ENCODE measurements at places on chromosomes 5 and 9.

GRCh38 chr5:100731768-100732167 is 171.3 kb downstream of the ST8SIA4 start:
- peak; percentile 6 for DNase-seq

- DNase-seq = no peak
These were observed 159.6 kb downstream of the TLE4 start for GRCh38 chr9:79731171-79731890.

DNA sequence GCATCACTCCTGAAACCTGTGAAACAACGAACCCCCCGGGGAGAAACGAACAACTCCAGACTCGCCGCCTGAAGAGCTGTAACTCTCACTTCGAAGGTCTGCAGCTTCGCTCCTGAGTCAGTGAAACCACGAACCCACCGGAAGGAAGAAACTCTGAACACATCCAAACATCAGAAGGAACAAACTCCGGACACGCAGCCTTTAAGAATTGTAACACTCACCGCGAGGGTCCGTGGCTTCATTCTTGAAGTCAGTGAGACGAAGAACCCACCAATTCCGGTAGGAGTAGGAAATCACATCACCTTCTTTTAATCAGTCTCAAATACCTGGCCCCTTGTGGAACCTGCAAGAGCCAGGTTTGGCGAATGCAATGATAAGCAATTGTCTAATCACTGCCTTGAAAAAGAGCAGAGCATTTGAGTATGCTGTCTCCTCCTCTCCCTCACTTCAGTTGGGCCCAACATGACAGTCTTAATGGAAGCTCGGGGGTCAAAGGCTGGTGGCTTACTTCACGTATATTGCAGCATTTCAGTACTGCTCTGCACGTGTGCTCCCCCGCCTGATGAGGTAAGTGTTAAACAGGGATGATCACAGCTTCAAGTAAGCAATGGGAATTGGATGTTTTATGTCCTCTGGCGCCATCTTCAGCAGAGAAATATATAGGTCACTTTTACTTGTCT is 473 bp downstream of the IRGM start:
- no peak for DNase-seq

GRCh38 chr5:107373549-107374263 is 297.0 kb downstream of the EFNA5 start:
- DNase-seq = no peak

DNA sequence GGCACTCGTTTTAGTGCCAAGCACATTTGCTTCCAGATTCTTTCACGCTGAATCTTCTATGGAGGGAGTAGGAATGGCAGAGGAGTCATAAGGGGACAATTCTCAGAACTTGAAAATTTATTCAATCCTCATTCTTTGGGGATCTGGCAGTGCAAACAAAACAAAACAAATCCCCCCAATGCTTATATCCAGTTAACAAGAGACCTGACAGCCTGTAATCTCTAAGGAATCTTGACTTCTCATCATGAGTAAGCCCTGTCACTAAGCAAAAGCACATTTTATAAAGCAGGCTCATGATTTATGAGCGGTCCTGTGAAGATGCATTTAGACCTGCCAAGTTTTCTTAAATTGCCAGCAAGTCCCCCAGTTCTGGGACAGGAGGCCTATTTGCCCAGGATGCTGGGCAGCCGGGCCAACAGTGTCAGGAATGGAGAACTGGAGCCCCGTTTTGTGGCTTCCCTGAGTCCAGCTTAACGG is 513.9 kb downstream of the CTNND2 start:
- no peak for DNase-seq
